HEK293T (cell line): ENCODE measurements at places on chromosomes 3 and 15.

- DNase-seq = no peak
Observed at GRCh38 chr3:150433347-150433746, 25.2 kb downstream of the TSC22D2 start.

DNA sequence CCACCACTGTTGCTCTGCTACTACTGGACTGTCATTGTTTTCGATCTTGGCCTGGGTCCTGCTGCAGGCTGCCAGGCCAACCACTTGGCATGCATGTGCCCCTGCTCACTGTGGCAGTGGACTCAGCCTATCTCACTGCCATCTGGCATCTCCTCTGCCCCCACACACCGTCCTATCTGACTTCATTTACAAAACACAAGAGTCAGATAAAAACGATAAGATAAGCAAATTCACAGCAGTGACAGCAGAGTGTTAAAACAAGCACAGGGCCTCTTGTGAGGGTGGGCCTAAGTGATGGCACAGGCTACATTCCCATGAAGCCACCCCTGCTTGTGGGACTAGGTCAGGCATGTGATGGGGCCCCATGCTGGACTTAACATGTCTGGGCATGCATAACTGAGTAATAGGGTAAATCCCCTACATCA lies 68.1 kb downstream of the CRYGS start:
- DNase-seq = no peak

GRCh38 chr3:46087871-46088270 lies 60.6 kb upstream of the XCR1 start:
- no peak for DNase-seq

GRCh38 chr3:11641683-11642430 lies 1.9 kb downstream of the VGLL4 start:
- peak; percentile 28 for DNase-seq

- no peak for DNase-seq
Observed at GRCh38 chr3:135990903-135991302, 25.4 kb downstream of the PPP2R3A start.

DNA sequence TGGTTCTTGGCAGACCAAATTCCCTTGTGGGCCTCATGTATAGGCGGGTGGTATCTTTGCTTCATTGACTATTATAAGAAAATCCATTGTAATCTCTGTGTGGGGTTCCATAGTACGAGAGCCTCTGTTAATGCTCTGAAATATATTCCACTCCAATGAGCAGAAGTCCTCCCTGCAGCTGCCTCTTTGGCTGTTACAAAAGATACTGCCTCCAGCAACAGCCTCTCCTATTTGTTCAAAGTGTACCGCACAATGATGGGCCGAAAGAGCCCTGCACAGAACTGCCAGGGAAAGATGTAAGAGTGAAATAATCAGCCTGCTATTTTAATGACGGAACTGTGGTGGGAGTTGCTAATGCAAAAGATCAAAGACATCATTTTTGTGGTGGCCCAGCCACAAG lies 48.9 kb downstream of the GRK7 start:
- no peak for DNase-seq

DNA sequence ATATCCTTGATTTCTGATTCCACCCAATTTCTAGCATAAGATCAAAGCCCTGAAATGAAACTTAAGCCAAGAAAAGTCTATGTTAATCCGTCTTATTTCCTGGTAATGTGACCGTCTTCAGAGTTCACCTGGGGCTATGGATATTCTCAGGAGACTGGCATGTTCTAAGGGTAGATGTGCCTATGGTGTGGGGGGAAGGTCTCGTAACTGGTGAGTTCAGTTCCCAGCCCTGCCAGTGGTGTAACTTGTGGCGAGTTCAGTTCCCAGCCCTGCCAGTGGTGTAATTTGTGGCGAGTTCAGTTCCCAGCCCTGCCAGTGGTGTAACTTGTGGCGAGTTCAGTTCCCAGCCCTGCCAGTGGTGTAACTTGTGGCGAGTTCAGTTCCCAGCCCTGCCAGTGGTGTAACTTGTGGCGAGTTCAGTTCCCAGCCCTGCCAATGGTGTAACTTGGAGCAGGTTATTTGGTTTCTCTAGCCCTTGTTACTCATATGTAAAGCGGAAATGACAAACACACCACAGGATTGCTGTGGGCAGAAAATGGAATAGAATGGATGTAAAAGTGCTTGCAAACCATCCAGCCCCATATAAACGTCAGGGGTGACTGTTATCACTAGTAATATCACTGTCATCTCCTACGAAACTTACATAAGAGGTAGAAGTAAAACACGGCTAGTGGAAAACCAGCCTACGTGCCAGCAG lies 30.4 kb downstream of the SLC51A start:
- no peak for DNase-seq

DNA sequence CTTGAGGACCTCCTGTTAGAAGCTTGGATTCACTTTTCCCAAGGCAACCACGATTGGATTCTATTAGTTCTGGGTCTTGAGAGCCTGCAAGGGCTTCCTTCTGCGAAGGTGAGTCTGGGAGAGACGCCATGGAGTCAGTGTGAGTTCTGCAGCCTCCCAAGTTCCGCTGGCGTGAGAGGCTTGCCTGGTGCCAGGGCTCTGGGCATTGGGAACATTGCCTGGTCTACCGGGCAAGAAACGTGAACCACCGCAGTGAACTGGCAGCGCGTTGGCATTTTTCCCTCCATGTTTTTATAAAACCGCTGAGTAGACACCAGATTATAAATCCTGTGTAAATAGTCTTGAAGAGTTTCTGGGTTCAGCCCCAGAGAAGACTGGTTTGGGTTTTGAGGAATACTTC lies 160.9 kb downstream of the IGF1R start:
- no peak for DNase-seq

DNA sequence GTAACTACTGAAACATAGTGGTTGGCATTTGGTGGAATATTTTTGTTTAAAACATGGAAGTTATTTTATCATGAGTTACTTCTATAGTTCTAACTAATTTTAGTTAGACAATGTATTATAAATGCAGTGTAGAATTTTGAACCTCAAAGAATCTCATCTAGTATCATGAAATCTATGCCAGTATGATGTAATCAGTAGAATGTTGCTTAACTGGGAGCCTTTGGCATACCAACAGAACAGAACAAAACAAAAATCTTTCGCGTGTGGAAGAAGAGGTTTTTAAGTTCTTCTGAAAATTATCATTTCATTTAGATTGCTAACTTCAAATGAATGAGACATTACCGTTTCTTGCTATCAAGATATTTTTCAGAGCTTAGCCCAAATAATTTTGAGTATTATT lies 98.4 kb upstream of the LRRFIP2 start:
- no peak for DNase-seq

- DNase-seq = no peak
Observed at GRCh38 chr3:56196700-56197099, 271.6 kb downstream of the ERC2 start.
